T-cell (primary cell): ENCODE measurements at places on chromosomes 7 and 10. TPM values are rescaled to one million over a fixed set of nuclear protein-coding genes. Genes with fewer than 3 reads are reported as not detected.

The LRRC18 gene
- not detected for total RNA-seq

The NOLC1 gene
- 69.8 TPM for total RNA-seq

The SLC16A12 gene
- total RNA-seq, result not detected

The OR2A12 gene
- not detected for total RNA-seq

The HMX3 gene
- total RNA-seq, result not detected

The ZNF239 gene
- 3.0 TPM for total RNA-seq

The PLXDC2 gene
- total RNA-seq, result 0.49 TPM

The IFIT2 gene
- total RNA-seq, result 6.8 TPM

The NUDT5 gene
- 54.0 TPM for total RNA-seq

The GIMAP4 gene
- 127 TPM for total RNA-seq

The CHCHD1 gene
- 16.5 TPM for total RNA-seq

The PANK1 gene
- total RNA-seq, result 1.4 TPM

The LIPK gene
- total RNA-seq, result not detected

The COL13A1 gene
- 0.09 TPM for total RNA-seq

The PVRIG gene
- 94.2 TPM for total RNA-seq

The BCAP29 gene
- total RNA-seq, result 17.5 TPM
